Gastroesophageal sphincter (tissue), 4 donors: ENCODE measurements at places on chromosomes 4 and X. TPM values are rescaled to one million over a fixed set of nuclear protein-coding genes. Genes with fewer than 3 reads are reported as not detected.

ERAS gene
- total RNA-seq: not detected

DNA sequence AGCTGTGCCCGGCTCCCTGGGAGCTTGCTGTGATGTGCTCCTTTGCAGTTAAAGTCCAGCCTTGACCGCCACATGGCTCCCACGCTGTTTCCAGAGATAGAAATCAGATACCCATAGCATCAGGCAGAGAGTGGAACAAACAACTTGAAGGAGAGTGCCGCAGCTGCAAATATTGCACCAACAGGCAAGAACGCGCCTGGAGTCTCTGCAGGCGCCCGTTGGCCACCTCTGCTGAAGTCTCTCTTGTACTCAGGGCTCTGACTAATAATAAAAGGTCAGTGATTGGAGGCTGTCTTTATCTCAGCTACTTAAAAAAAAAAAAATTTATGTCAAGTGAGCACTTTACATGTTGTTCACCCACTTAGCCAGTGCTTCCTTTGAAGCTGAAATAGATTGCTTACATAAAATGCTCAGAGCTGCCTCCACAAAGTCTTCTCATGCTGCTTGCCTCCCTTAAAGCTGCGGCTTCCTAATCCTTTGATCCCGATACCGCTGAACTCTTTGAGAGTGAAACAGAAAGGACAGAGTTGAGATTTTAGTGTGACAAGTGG lies 30.9 kb upstream of the TENM3 start:
- ATAC-seq: no peak

- no peak for ATAC-seq
Measured at GRCh38 chr4:24772061-24772705, 23.2 kb upstream of the SOD3 start.

UBA6 gene
- 29.9 TPM for total RNA-seq

DNA sequence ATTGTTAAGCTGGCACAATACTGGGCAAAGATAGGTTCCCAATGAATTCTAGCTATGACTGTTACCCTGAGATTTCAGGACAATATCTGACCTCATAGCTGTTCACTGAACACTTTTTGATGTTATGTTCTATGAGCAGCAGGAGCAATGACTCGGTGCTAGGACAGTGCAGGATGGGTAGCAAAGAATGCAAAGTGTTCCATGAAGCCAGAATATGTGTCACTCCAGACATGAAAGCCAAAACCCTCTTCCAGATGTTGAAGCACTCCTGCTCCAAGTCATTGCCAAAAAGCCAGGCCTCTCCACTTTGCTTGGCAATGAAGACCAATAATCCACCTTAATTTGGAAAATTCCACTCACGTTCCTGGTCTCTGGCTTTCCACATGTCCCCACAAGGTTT lies 300.9 kb upstream of the CPEB2 start:
- ATAC-seq: no peak

DNA sequence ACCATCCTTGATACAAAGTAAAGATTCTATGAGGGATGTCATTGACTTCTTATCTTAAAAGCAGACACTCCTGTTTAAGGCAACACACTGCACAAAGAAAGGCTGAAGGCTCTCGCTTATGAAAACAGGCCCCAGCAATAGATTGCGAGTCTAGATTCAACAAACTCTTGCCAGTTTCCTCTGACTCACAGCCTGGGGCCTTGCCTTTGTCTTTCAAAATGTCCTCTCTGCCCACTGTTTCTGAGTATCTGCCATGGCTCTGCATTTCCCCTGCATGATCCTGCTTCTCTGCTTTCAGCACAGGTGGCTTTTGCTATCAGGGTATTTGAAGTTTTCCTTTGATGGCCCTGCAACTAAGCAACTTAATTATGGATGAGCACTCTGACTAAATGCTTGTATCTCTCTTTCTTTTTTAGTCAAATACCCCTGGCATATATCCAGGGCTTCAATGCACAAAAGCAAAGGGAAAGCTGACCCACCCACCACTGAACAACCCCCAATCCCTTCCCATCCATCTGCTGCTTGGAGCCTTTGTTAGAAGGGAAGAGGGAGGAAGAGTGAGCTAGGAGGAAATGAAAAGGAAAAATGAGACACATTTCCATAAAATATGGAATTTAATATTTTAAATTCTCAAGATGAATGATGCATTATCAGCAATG lies 32.2 kb downstream of the NDP start:
- ATAC-seq: no peak

DNA sequence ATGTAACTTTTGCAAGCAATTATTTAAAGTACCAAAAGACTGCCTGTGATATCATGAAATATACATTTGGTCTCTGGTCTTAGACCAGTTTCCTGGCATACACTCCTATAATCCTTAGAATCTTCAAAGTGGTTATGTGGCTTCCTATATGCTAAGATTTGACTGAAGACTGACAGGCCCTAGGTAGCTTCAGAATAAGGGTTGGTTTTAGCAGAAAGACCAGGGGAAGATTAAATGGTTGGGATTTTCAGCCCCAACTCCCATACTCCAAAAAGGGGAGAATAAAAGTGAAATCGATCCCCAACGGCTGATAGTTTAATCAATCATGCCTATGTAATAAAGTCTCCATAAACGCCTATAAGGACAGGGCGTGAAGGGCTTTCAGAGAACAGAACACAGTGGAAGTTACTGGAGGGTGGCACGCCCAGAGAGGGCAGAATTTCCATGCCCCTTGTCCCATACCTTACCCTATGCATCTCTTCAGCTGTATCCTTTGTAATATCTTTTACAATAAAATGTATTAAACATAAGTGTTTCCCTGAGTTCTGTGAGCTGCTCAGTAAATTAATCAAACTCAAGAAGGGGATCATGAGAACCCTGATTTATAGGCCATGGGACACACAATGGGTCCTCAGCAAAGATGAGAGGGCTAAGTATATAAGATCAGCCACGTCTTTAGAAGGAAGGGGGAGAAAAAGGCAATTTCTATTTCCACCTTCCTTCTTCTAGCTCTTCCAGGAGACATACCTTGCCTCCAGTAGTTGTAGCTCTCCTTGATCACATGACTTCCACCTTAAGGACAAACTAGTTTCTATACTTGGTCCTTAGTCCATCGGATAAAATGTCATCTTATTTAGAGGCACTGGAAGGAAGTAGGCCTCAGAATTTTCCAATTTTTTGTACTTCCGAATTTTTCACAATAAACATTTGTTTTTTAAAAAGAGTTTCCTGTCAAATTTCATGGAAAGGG lies 26.8 kb downstream of the ANKRD17 start:
- ATAC-seq: no peak
